ENCODE measurements at places on chromosomes 3 and 15.
A peak's percentile ranks its signal among the peaks of the same experiment; 100 is the strongest.

GRCh38 chr3:118688396-118688884, 346.2 kb downstream of the IGSF11 start:
- no peak for DNase-seq

GRCh38 chr3:51637144-51637940, 33.7 kb upstream of the TEX264 start:
- DNase-seq, result no peak

- no peak for DNase-seq
Observed at GRCh38 chr3:152892446-152892845, 57.5 kb downstream of the P2RY1 start.

- DNase-seq, result no peak
Observed at GRCh38 chr3:116348216-116348615, 97.1 kb downstream of the LSAMP start.

GRCh38 chr15:48871542-48871941, 6.4 kb upstream of the EID1 start:
- peak; percentile 20 for DNase-seq

- no peak for DNase-seq
Observed at GRCh38 chr15:47493357-47494247, 223.7 kb upstream of the SEMA6D start.

- DNase-seq, result no peak
Observed at GRCh38 chr3:137709011-137709601, 55.0 kb upstream of the SOX14 start.

DNA sequence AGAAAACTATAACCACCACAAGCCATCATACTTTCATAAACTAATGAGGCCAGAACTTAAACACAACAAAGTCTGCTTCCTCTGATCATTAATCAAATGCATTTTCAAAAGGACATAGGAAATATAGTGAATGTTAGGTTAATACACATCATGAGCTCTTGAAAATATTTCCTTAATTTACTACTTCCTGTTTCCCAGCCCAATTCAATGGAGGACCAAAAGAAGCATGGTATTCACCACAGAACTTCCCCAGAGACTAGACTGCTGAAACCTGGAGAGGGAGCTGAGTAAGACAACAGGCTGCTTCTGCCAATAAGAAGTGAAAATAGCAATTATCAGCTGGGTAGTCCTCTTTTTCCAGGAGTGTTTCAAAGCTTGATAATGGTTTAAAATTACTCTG, 250.3 kb downstream of the ULK4 start:
- peak; percentile 42 for DNase-seq

GRCh38 chr3:194840661-194841514, 155.2 kb downstream of the FAM43A start:
- peak; percentile 16 for DNase-seq

DNA sequence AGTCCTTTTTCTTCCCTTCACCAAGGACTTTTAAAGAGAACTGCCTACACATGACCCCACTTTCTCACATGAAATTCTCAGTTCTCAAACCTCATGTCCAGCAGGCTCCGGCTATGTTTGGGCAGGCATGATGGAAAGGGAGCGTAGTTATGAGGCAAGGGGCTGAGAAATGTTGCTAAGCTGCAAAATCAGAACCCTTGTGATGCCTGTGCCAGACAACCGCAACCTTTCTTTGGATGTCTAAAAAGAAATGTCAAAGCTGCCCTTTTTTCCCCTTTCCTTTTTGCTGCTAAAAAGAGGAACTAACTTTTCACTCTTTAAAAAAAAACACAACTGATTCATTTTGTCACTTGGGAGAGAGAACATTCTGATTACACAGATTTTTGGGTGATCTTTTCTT, 19.2 kb downstream of the GNB4 start:
- no peak for DNase-seq

- DNase-seq, result no peak
Observed at GRCh38 chr3:167160781-167161180, 219.3 kb downstream of the ZBBX start.

GRCh38 chr15:29889542-29890329, 67.5 kb upstream of the TJP1 start:
- DNase-seq, result no peak

DNA sequence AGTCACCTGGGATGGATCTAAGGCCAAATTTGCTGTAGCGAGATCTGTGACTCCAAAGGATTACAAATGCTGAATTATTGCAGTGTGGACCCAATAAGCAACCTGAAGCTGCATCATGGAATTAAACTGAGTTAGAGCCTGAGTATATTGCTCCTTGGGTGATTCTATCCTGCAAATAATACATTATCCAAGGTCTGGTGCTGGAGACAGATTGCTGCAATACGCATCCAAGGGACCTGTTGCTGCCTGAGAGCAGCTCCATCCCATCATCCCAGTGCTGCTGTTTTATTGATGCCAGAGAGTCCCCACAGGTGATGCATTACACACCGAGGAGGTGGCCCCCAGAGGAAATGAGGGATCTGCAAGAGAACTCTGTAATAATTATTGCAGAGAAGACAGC, 31.6 kb upstream of the PCSK6 start:
- DNase-seq, result no peak

All from IMR-90 (cell line).